ENCODE measurements at places on chromosomes 3 and 15.

DNA sequence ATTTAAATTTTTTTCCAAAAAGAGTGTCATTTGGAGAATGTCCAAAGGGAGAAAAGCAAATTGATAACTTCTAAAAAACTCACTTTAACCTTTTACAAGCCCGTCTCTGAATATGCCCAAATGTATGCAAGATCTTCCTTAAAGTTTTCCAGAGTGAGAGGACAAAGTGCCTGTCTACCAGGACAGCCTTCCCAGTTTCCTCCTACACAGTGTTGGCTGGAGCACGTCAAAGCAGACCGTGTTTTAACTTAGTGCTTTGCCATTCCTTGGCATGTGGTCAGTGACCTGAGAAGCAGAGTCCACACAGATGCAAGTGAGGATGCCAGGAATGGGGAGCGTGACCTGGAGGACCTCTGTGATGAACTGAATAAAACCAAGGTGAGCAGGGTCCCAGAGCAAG is 245.7 kb downstream of the FAM43A start:
- DNase-seq, result no peak

DNA sequence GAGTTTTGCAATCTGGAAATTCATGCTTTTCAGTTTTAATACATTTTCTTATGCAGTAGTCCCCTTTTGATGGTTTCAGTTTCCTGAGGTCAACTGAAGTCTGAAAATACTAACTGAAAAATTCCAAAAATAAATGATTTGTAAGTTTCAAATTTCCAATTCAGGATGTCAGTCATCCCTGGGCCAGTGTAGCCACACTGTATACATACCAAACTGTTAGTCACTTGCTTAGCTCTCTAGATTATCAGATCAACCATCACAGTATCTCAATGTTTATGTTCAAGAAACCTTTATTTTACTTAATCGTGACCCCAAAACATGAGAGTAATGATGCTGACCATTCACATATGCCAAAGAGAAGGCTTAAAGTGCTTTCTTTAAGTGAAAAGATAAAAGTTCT is 715.5 kb downstream of the GBE1 start:
- DNase-seq, result no peak

DNA sequence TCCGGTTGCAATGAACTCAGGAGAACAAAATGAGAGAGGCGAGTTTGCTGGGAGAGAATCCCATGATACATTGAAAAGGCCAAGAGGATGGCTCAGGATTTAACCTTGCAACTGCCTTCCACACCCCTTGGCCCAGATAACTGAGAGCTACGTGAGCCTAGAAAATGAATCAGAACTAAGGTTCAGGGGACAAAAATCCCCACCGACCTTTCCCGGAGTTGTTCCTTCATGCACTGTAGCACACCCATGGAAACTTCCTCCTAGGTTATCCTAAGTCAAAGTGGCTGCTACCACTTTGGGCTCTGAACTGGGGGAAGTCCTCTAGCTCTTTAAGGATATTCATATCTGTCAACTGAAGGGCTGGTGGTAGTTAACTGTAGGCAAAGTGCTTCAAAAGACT is 58.3 kb upstream of the SLC4A7 start:
- no peak for DNase-seq

- DNase-seq, result no peak
These were observed 65.7 kb downstream of the MYLK start for GRCh38 chr3:123818324-123818920.

- no peak for DNase-seq
These were observed 499.9 kb upstream of the LMCD1 start for GRCh38 chr3:8001712-8002111.
